ENCODE measurements at places on chromosomes 4 and X.

GRCh38 chr4:37754410-37755185, 68.4 kb upstream of the RELL1 start:
- DNase-seq = no peak

DNA sequence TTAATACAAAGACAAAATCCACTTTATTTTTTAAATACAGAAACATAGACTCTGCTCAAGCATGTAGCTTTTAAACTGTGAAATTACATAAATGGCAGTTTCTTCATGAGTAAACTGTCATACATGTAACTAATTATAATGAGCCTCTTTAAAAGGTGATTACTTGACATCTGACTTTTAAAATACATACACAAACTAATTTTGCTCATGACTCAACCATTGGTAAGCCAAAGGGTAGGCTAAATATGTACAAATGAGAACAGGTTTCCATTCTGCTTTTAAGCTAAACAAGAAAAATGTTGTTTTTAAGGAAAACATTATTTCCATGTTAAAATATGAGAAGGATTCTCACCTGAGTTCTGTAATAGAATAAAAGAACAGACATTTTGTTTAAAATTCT, 27.9 kb downstream of the CAMK2D start:
- no peak for DNase-seq

DNA sequence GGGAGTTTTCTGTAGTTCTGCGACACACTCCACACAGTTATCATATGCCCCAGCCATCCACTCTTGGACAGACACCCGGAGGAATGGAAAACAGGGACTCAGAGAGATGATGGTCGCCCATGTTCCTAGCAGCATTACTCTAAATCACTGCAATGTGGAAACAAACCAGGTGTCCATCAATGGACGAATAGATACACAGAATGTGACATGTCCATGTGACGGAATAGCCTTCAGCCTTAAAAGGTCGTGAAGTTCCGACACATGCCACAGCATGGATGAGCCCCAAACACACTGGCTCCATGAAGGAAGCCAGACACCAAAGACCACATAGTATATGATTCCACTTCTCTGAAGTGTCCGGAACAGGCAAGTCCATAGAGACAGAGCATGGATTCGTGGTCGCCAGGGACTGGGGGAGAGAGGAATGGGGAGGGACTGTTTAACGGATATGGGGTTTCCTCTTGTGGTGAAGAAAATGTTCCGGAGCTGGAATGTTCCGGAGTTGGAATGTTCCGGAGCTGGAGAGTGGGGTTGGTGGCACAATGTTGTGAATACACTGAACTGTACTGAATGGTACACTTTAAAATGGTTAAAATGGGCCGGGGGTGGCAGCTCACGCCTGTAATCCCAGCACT, 28.7 kb upstream of the AFAP1 start:
- DNase-seq = no peak

GRCh38 chrX:16778545-16778944, 7.7 kb upstream of the TXLNG start:
- no peak for DNase-seq

DNA sequence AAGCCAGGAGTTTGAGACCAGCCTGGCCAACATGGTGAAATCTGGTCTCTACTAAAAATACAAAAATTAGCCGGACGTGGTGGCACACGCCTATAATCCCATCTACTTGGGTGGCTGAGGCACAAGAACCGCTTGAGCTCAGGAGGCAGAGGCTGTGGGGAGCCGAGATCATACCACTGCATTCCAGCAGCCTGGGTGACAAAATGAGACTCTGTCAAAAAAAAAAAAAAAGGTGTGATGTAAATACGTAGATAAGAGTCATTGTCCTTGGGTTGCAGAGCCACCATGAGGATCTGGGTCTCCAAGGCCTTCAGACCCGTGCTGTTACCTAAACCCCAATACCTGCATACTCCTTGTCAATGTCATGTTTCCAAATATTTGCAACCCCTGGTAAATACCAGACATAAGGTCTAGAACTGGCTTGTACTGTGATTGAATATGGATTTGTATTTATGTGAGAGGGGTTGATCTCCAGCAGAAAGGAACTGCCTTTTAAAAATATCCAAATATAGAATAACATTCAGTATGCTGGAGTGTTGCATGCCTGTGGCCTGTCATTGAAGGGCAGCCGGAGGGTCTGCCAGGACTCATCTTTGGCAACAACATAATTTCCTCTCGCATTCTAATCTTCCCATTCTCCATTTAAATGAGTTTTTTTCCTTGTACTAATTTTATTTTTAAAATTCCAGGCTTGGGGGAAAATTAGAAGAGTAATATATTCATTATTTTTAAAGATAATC, 40.4 kb downstream of the ATXN3L start:
- DNase-seq = no peak

GRCh38 chr4:124111411-124111810, 601.1 kb downstream of the ANKRD50 start:
- DNase-seq = no peak
